Activated CD8-positive, alpha-beta memory T cell treated with anti-CD3 and anti-CD28 coated beads for 1 hour (primary cell): ENCODE measurements at places on chromosomes 6 and 20.

DNA sequence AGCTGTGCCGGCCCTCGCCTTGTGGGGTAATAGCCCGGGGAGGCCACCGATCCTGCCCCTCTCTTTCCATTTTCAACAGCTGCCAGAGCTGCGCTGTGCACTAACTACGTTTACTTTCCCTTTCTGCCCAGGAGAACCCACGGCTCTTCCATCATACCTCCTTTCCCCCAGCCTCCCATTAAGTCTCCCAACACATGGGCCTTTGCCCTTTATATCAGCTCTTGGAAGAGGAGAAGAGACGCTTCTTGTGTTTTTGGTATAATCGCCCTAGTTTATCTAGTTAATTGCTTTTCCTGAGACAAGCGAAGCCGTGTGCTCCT lies 637 bp downstream of the UBR2 start:
- no peak for DNase-seq

- no peak for DNase-seq
Observed at GRCh38 chr6:33064723-33065122, 8.7 kb downstream of the HLA-DPA1 start.

GRCh38 chr20:64161356-64162238 lies 2.7 kb upstream of the MYT1 start:
- DNase-seq = no peak

- no peak for DNase-seq
Observed at GRCh38 chr6:142705054-142705453, 239.9 kb downstream of the HIVEP2 start.

DNA sequence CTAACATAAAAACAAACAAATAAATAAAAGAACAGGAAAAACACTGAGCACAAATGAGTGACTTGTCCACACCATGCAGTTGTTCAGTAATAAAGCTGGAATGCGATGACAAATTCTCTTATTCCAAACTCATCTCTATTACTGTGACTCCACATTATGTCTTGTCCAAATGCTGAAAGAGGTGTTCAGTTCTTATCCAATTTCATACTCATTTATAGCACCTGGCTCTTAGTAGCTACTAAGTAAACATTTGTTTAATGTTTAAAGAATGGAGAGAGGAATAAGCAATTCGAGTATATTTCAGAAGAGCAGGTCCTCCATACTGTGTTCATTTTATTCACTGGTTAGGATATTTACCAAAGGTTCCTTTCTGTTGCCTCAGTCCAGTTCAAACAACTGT lies 439.0 kb upstream of the JAG1 start:
- no peak for DNase-seq

GRCh38 chr6:5094327-5094726 lies 9.2 kb downstream of the PPP1R3G start:
- DNase-seq = no peak

DNA sequence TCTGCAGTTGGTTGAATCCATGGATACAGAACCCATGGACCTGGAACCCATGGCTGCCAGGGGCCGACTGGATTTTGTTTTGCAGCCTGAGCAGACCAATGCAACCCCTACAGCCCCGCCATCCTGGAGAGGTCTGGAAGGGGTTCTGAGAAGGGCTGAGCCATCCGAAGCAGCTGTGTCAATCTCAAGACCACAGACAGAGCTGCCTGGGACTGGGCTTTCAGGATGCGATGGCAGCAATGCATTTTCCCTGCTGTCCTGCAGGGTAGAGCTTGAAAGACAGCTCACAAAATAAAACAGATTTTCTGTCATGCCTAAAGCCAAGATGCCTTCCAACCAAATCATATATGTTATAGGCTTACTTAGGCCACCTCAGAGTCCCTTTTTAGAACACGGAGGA lies 125.8 kb upstream of the NXT1 start:
- DNase-seq = no peak

- DNase-seq = no peak
Observed at GRCh38 chr6:51857134-51857533, 230.3 kb downstream of the PKHD1 start.

- no peak for DNase-seq
Observed at GRCh38 chr20:37282556-37282955, 6.9 kb upstream of the MANBAL start.

- DNase-seq = no peak
Observed at GRCh38 chr20:50826121-50826520, 31.3 kb downstream of the BCAS4 start.

DNA sequence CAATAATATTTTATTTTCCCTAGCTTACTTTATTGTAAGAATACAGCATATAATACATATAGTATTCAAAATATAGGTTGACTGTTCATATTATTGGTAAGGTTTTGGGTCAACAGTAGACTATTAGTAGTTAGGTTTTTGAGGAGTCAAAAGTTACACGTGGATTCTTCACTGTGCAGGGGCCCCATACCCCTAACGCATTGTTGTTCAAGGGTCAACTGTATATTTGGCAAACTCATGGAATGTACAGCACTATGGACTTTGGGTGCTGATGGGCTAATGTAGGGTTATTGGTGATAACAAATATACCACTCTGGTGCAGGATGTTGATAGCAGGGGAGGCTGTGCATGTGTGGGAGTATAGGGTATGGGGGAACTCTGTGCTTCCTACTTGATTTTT lies 397.2 kb downstream of the BCKDHB start:
- no peak for DNase-seq

- no peak for DNase-seq
Observed at GRCh38 chr20:63573647-63574131, 350 bp downstream of the HELZ2 start.

DNA sequence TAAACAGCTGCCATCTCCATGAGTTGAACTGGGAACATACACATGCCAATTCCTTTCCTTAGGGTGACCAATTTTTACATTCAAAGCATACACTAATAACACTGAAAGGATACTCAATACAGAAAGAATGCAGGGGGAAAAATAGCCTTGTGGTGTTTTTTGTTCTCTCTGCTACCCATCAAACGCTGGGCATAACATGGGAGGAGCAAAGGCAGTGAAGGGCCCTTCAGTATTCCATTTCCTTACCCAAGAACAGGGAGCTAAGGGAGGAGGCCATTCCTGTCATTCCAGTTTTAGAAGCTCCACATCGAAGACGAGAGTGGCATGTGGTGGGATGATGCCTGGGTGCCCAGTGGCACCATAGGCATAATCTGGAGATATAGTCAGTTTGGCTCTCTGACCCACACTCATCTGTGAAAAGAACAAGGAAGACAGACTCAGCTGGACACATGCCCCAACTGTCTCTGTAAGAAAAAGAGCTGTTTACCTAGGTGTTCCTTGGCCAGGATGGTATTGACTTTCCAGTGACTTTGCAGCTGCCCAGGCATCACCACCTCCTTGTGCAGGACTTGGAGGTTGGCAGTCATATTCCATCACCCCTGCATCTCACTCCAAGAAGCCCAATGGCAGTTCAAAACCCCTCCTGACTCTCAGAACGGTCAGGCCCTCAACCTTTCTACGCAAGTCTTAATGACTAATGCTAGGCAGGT lies 20.9 kb downstream of the FKBP1A start:
- no peak for DNase-seq

- peak; percentile 43 for DNase-seq
Observed at GRCh38 chr6:108541843-108542759, 18.6 kb upstream of the FOXO3 start.

DNA sequence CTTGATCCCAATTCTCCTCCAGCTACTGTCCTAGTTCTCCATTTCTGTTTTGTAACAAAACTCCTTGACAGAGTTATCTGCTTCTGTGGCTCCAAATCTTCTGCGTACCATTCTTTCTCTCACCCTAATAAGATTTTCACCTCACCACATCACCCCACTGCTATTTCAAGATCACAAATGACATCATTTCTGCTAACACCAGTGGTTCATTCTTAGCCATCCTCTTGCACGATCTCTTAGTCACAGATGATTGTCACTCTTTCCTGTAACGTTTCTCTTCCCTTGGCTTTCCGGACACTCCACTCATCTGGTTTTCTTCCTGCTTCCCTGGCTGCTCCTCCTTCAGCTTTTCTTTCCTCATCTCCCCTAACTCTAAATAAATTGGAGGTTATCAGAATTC lies 56.8 kb upstream of the FABP7 start:
- no peak for DNase-seq

GRCh38 chr6:170039156-170040114 lies 251.4 kb downstream of the DLL1 start:
- DNase-seq = no peak

- DNase-seq = no peak
Observed at GRCh38 chr20:35271073-35271882, 6.6 kb downstream of the MMP24OS start.

DNA sequence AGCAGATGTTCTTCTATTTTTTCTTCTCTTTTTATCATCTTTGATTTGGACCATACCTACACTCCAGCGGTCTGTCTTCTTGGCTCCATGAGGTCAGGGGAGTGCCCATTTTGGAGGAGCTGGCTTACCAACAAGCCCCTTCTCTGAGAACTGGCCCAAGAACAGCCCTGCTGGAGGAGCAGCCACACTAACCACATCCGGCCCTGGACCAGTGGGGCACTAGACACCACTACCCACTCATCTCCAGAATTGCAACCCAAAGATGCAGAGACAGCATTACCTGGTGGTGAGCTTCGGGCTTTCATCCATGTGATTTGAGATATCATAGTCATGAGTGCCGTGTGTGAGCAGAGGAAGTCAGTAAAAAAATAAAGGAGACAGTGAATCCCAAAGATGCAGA lies 599.4 kb upstream of the CDH4 start:
- no peak for DNase-seq

- no peak for DNase-seq
Observed at GRCh38 chr6:163733061-163733460, 318.5 kb downstream of the QKI start.

DNA sequence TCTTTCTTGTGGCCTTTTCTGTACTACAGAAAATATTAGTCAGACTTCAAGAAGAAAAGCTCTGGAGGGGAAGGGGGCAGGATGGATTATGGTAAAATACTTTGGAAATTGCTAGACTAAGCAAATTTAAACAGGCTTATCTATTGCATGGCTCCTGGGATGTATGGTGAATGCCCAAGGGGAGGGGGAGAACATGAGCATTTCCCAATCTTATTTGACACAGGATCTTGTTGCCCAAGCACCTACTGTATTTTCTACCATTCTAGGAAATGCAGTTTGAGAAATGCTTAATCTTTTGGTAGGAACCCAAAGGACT lies 86.1 kb upstream of the LAMP5 start:
- no peak for DNase-seq

- DNase-seq = no peak
Observed at GRCh38 chr20:3521852-3522740, 51.3 kb downstream of the ATRN start.

GRCh38 chr20:48282591-48283228 lies 497.4 kb upstream of the SULF2 start:
- DNase-seq = no peak

- DNase-seq = no peak
Observed at GRCh38 chr6:47334334-47334733, 24.6 kb upstream of the TNFRSF21 start.

GRCh38 chr20:54069501-54069971 lies 858 bp downstream of the BCAS1 start:
- DNase-seq = no peak

DNA sequence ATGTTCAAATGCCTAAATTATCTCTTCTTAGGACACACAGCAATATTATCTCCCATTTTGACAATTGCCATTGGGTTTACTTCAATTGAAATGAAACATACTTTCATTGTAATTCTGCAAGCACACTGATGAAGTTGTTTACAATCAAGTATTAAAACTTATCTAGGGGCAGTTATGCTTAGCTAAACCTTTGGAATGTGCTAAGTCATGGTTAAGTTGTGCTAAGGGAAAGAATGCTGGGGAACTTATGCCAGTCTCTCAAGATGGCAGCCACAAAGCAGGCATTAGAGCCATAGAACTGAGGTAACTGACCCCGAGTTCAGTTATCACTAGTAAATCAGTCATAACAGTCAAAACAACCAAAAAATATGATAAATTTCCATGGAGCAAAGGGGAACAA lies 59.1 kb upstream of the NT5E start:
- no peak for DNase-seq

GRCh38 chr6:28081486-28081751 lies 1.1 kb downstream of the ZNF165 start:
- no peak for DNase-seq

GRCh38 chr6:159654483-159655098 lies 38.5 kb downstream of the SOD2 start:
- no peak for DNase-seq

- no peak for DNase-seq
Observed at GRCh38 chr6:125979101-125979500, 7.2 kb upstream of the TRMT11 start.
